ENCODE measurements at places on chromosomes 4 and X. TPM values are rescaled to one million over a fixed set of nuclear protein-coding genes. Genes with fewer than 3 reads are reported as not detected.

DNA sequence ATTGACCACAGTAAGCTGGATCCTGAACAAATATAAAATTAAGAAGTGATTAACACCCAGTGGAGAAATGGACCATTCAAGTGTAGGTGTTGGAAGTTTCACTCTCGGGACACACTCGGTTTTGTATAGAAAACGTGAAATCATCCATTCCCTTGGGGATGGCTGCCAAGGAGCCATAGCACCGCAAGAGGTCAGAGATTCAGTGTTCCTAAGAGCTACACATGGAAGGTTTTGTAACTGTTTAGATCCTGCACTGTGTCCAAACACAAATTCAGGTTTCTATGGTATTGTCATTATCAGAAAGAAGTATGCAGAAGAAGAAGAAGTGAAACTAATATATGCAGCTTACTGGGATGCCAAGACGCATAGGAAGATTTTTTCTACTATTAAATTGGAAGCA lies 281.0 kb downstream of the LDB2 start:
- DNase-seq: peak; percentile 72

- DNase-seq: no peak
These were observed 19.7 kb downstream of the CCDC160 start for GRCh38 chrX:134256684-134257083.

- DNase-seq: no peak
These were observed 69.6 kb upstream of the ATXN3L start for GRCh38 chrX:13389501-13389900.

GRCh38 chr4:190018201-190018920 lies 8.7 kb downstream of the FRG2 start:
- DNase-seq: no peak

- no peak for DNase-seq
These were observed 201.7 kb downstream of the FAM133A start for GRCh38 chrX:93875621-93876282.

GRCh38 chr4:149121023-149121404 lies 678.8 kb upstream of the NR3C2 start:
- DNase-seq: no peak

- no peak for DNase-seq
These were observed 29.0 kb upstream of the CLNK start for GRCh38 chr4:10713591-10713990.

DNA sequence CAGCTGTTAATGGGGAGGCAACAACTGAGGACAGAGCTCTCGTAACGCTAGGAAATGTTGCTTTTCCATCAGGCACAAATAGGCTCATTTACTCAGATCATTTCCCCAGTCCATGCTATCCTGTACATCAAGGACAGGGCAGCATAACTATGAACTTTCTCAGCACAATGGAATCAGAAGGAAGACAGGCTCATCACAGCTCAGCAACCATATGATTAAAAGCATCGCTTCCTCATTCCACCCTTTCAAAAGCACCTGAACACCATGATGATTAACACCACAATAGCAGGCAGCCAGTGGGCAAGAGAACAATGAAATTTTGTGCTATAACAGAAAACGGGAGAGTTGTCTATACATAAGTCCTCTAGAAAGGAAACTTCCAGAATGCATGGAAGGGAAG lies 297.8 kb downstream of the ZNF674 start:
- no peak for DNase-seq

GRCh38 chrX:110145854-110146253 lies 142.9 kb downstream of the TMEM164 start:
- peak; percentile 44 for DNase-seq

Gene MGARP
- total RNA-seq: 35.0 TPM

Gene CPLX1
- not detected for total RNA-seq
